ENCODE measurements at places on chromosomes 16 and 17. TPM values are rescaled to one million over a fixed set of nuclear protein-coding genes. Genes with fewer than 3 reads are reported as not detected.

MAPT gene
- total RNA-seq: 0.60 TPM

FBXL16 gene
- total RNA-seq: under 0.01 TPM

ODAD4 gene
- total RNA-seq: 1.1 TPM

C17orf67 gene
- total RNA-seq: 0.60 TPM

CLEC3A gene
- total RNA-seq: not detected

CTRB1 gene
- not detected for total RNA-seq

ITGAL gene
- total RNA-seq: not detected

KRT38 gene
- not detected for total RNA-seq

INCA1 gene
- total RNA-seq: 0.09 TPM

UTS2R gene
- total RNA-seq: not detected

EIF3CL gene
- 67.1 TPM for total RNA-seq

HIGD1B gene
- total RNA-seq: not detected

POLR2A gene
- total RNA-seq: 107 TPM

PITPNM3 gene
- 0.26 TPM for total RNA-seq

CCDC200 gene
- total RNA-seq: 0.16 TPM

SEPTIN12 gene
- not detected for total RNA-seq

CACNG5 gene
- not detected for total RNA-seq

EVI2A gene
- total RNA-seq: 2.4 TPM

IL17C gene
- total RNA-seq: not detected

MYH13 gene
- total RNA-seq: not detected

CHST5 gene
- not detected for total RNA-seq

KRTAP4-4 gene
- not detected for total RNA-seq

SPN gene
- total RNA-seq: under 0.01 TPM

NME2 gene
- total RNA-seq: 841 TPM

BIRC5 gene
- total RNA-seq: 15.4 TPM

ITGAX gene
- total RNA-seq: under 0.01 TPM

HNF1B gene
- not detected for total RNA-seq

P2RX1 gene
- total RNA-seq: not detected

SKAP1 gene
- not detected for total RNA-seq

ACSM2A gene
- not detected for total RNA-seq

ADAP2 gene
- total RNA-seq: 1.3 TPM

CCDC182 gene
- total RNA-seq: not detected

CTRB2 gene
- not detected for total RNA-seq

MYH2 gene
- total RNA-seq: not detected

FDXR gene
- 62.7 TPM for total RNA-seq

SMIM5 gene
- total RNA-seq: not detected

GDPD3 gene
- 0.95 TPM for total RNA-seq

LITAF gene
- 76.0 TPM for total RNA-seq

PKMYT1 gene
- total RNA-seq: not detected

HS3ST2 gene
- under 0.01 TPM for total RNA-seq

CD79B gene
- 0.16 TPM for total RNA-seq

SOX15 gene
- total RNA-seq: 0.32 TPM

Data from bronchial smooth muscle cell (primary cell).